AG08395 (cell line): ENCODE measurements at places on chromosomes 4 and X.

DNA sequence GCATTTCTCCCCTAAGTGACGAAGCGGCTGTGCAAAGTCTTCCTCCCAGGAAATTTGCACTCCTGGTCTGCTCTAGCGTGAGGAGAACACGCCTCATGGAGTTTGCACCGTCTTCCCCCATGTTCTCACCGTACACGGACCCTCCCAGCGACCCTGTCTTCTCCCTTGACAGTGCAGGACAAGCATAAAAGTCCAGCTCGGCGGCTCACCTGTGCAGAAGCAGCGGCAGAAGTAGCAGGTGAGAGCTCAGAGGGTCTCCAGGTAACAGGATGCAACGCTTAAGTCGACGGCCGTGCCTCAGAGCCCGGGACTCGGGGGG is 314 bp downstream of the P2RY8 start:
- DNase-seq: no peak

DNA sequence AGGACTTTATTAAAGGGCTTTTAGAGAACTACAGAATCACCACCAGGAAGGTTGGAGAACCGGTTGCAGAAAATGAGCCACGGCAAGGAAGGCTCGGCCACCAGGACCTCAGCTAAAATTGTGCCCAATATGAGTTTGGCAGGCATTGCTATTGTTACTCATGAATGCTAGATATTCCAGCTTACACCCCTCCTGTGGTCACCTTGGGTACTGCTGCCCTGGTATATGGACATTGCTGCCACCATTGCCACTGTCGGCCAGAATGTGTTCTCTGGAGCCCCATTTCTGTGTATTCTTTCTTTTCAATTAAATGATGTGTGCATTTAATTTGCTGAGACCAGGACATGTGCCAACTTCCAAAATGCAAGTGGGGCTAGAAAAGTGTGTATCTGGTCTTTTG is 626.7 kb upstream of the BOD1L1 start:
- DNase-seq: peak; percentile 38

GRCh38 chr4:6465955-6466354 is 6.5 kb downstream of the PPP2R2C start:
- DNase-seq: no peak

- DNase-seq: no peak
Observed at GRCh38 chr4:78220283-78220682, 163.2 kb downstream of the FRAS1 start.

DNA sequence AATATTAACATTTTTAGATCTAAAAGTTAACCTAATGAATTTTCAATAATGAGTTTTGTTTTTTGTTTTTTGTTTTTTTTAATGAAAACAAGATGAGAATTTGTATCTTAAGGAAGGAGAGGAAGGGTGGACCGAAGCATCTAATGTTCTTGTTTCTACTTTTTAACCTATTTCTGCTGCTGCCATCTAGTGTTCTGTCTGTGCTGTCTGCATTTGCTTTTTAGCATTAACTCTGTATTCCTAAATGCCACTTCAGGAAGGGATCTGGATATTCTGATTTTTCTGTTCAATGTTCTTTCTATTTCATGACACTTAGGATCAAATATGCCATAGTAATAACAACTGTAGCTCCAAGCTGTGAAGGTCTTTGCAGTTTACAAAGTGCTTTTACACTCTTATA is 161.7 kb downstream of the BRWD3 start:
- DNase-seq: no peak

- DNase-seq: no peak
Observed at GRCh38 chr4:144591401-144591800, 54.6 kb upstream of the HHIP start.

DNA sequence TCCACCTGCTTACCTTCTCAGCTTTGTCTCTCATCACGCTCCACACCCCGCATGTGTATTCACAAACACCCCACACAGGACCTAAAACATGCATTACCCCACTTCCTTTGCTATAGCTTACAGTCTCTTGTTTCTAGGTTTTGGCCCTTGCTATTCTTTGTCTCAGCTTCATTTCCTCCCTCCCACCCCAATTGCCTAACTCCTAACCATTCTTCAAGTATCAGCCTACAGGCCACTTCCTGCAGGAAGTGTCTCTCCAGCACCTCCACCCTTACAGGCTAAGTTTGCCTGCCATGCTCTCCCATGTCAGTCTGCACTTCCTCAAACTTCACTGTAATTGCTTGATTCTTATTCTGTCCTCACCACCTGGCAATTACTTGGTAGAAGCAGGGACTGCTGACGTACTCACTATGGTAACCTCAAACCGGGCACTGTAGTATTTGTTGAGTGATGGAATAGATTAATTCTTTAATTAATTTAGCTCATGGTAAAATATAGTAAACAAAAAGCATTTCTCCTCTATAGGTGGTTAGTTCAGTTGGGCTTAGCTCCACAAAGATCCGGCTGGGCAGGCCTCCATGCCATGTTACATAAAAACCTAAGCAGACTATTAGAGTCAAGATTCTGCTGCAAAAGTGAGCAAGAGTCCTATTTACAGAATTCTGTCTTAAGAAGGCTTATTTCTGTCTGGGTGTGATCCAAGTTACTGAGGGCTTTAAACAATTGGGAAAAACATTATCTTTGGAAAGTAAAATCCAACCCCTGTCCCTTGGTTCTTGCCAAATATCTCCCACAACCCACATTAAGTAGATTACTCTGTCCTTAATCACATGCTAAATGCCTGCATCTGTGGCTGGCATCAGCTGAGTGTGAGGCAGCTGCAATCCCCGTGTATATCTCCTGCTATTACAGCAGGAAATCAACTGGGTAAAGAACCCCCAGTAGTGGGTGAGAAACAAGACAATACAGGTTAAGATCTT is 124.7 kb upstream of the CPEB2 start:
- no peak for DNase-seq

DNA sequence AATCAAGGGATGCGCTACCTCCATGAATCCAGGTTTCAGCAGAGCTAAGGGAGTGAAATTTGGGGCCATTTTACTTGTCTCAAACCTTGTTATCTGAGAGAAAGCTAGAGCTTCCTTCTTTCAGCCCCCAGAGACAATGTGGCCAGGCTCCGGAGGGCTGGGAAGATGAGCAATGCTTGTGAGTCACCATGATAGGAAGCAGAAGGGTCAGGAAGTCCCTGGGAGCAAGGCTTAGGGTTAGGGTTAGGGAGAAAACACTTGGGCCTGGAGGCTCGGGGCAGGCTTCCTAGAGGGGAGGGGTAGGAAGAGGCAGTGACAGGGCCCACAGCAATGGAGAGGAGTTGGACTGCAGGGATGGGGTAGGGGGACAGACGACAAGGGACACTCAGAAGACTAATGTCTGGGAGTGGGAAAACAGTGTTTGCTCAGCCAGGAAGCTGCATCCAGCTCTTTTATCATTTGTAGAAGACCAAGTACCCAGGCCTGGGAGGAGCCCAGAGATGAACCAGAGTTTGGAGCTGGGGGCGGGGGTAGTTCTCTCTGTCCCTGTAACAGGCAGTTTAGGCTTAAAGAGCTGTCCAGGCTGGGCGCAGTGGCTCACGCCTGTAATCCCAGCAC is 16.4 kb upstream of the PORCN start:
- DNase-seq: peak; percentile 30

DNA sequence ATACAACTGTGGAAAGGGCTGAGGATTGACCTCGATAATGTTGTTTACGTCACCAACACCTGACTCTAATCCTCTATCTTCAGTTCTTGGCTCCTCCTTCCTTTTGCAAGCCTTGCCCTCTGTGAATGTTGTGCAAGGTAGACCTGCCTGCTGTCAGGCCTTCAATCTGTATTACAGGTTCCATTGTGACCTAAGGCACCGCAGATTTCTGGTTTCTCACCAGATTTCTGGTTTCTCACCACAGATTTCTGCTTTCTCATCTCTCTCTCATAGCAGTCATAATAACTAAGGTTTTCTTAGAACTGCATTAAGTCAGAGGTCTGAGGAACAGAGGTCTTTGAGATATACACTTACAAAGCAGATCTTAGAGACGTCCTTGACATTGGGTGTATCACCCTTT is 51.5 kb upstream of the ETNPPL start:
- no peak for DNase-seq

- DNase-seq: no peak
Observed at GRCh38 chr4:13263967-13264525, 220.1 kb downstream of the RAB28 start.

DNA sequence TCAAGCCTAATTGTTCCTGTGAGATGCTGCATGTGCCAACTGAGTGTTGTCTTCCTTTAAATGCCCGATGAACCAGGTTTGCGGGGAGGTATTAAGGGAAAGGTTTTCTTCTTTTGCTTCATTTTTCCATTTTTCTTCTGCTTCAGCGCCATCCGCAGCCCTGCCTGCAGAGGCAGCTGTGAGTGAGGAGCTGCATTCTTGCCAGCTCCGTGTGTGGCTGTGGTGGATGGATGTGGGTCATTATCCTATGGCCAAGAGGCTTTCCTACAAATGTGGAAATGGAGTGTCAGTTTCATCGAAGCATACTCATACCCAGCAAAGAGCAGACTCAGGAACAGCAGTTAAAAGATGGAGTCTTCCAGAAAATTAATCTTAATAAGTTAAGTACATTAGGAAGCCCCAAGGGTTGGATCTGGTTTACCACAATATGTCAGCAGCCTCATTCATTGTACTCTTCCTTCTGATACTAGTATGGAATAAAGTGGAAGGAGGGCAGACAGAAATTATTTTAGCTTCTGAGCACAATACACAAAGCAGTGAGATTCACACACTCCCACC is 37.6 kb downstream of the TNIP3 start:
- no peak for DNase-seq

DNA sequence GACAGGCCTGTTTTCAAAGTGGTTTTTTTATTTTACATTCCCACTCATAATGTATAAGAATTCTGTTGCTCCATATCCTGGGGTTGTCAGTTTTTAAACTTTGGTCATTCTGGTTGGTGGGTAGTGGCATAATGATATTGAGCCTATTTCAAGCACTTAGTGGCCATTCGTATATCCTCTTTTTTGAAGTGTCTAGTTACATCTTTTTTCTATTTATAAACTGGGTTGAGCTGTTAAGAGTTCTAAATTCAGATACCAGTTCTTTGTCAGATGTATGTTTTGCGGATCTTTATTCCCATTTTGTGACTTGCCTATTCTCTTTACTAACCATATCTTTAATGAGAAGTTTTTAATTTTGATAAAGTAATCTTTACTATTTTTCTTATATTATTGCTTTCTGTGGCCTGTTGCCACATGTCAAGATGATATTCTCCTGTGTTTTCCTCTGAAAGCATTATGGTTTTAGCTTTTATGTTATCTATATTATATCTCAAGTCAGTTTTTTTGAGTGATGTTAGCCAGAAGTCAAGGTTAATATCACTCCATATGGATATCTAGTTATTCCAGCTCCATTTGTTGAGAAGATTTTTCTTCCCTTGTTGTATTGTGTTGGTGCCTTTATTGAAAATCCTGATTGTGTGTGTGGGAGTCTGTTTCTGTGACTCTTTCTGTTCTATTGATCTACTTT is 110.9 kb downstream of the FHIP1A start:
- DNase-seq: no peak

DNA sequence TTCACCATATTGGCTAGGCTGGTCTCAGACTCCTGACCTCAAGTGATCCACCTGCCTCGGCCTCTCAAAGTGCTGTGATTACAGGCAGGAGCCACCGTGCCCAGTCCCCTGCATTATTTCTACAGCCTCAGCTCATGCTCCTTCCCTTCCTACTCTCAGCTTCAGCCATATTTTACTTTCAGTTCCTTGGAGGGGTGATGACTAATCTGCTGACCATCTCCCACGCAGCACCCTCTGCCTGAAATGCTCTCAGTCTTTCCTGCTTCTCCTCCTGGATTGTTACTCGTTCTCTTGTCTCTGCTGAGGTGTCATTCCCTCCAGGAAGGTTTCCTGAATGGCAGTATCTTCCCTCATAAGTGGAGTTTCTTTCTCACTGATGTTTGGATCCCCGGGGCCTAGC is 63.3 kb downstream of the MOSPD2 start:
- peak; percentile 72 for DNase-seq

DNA sequence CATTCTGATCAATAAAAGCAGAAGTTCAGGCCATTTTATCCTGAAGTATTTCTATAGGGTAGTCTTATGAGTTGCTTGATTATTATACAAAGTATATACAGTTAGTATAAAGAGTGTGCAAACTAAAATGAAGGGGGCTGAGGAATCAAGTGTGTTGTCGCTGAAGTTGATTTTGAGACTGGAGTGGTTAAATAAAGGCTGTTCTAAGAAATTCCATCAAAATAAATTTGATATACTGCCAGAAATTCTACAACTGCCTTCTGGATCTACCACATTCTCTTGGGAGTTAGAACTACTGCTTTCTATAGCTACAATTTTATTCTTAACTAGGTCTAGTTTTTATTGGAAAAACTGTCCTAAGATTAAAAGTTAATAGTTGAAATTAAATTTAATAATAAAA is 12.4 kb downstream of the EDNRA start:
- no peak for DNase-seq

- no peak for DNase-seq
Observed at GRCh38 chr4:102541697-102542096, 40.5 kb downstream of the NFKB1 start.

- DNase-seq: peak; percentile 39
Observed at GRCh38 chrX:17595456-17596035, 141.7 kb upstream of the SCML1 start.

GRCh38 chr4:48237996-48238645 is 31.5 kb downstream of the TEC start:
- DNase-seq: no peak

DNA sequence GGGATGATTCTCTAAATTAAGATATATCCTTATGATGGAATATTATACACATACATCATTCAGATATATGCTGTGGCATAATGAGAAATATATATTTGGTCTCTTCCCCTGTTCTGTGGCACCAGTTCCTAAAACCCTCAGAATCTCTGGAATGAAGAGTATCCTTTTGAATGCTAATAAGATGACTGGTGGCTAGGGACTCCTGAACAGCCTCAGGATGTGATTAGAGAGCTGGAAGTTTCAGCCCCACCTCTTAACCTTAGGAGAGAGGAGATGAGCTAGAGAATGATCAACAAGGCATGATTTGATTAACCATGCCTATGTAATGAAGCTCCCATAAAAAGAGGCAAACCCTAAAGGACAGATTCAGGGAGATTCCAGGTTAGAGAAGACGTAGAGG is 632.0 kb downstream of the IQCM start:
- DNase-seq: no peak

DNA sequence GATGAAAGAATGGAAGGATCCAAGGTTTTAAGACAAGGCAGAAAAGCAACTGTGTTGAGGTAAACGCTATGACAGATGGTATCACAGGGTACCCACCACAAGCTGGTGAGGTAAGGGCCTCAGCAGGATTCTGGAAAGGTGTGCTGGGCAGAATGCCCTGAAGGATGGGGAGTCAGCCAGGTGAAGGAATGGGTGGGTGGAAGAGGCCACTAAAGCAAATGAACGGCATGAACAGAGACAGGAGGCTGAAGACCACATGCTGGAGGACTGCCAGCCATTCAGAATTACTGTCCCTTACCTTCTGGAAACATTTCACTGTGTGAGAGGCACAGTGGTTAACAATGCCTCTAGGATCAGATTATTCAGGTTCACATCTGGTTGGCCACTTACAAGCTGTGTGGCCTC is 23.6 kb downstream of the GPRIN3 start:
- DNase-seq: no peak

- DNase-seq: no peak
Observed at GRCh38 chr4:108047199-108047598, 57.5 kb downstream of the HADH start.
